ENCODE measurements at places on chromosomes 12 and 14. TPM values are rescaled to one million over a fixed set of nuclear protein-coding genes. Genes with fewer than 3 reads are reported as not detected.

DNA sequence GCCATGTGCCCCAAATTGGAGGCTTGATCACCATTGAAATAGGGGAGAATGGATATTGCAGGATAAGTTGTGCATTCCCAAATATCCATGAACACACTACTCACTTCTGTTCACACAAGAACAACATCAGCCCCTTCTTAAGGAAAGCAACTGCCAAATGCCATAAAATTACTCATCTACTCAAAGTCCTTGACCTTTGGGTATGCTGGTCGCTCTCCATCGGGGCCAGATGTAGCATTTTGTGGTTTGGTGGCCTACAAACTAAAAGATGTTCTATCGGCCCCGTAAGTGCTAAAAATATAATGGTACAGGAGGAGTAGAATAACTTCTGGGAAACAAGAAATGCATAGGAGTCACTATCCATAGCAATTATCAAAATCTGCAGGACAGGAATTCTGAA lies 362.6 kb downstream of the AEBP2 start:
- no peak for DNase-seq

DNA sequence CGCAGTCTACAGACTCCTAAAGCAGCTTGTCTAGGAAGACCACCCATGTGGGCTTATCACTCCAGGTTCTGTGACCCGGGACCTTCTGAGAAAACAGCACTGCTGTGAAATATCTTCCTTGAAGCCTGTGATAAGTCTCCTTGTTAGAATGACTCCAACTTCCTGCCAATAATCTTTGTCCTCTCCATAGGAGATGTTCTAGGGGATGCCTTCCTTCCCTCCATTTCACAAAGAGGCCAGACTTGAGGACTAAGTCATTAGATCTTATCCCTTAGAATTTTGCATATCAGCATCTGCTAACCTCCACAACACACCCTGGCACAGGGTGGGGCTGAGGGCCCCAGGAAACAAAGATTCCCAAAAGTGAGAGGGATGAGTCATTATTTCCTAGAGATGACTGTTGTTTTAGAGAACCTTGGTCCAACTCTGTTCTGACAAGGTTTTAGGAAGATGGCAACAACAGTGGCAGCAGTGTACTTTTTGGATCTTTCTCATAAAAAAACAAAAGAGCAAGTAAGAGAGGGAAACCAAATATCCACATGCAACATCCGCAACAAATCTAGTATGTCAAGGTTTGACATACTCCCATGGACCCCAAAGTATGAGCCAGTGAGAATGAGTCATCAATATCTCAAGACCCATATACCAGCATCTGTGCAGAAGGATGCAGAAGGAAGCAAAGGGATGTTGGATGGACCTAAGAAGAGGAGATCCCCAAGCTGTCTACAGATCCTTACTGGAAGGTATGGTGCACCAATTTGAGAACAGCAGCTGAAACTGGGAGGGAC lies 6.0 kb downstream of the LTB4R start:
- DNase-seq: no peak

L3HYPDH gene
- 79.4 TPM for total RNA-seq

DNA sequence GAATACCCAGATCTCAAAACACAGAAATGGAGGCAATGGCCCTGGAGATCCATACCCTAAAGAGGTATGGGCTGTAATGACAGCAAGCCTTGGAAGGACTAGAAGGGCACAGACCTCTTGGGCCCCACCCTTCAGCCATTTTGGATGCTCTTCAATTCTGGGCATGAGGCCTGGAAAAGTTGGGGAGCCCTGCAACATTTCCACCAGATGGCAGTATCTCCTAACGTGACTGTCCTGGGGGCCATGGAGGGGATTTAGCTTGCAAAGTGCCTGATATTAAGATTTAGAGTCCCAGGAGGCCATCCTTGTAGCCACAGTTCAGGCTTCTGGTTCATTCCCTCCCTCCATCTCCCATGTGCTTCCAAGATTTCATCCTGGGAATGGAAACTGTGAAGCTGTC lies 30.2 kb downstream of the KCNA5 start:
- no peak for DNase-seq

- DNase-seq: no peak
These were observed 28.2 kb upstream of the AMN1 start for GRCh38 chr12:31756977-31757420.

TBK1 gene
- 20.4 TPM for total RNA-seq

DNA sequence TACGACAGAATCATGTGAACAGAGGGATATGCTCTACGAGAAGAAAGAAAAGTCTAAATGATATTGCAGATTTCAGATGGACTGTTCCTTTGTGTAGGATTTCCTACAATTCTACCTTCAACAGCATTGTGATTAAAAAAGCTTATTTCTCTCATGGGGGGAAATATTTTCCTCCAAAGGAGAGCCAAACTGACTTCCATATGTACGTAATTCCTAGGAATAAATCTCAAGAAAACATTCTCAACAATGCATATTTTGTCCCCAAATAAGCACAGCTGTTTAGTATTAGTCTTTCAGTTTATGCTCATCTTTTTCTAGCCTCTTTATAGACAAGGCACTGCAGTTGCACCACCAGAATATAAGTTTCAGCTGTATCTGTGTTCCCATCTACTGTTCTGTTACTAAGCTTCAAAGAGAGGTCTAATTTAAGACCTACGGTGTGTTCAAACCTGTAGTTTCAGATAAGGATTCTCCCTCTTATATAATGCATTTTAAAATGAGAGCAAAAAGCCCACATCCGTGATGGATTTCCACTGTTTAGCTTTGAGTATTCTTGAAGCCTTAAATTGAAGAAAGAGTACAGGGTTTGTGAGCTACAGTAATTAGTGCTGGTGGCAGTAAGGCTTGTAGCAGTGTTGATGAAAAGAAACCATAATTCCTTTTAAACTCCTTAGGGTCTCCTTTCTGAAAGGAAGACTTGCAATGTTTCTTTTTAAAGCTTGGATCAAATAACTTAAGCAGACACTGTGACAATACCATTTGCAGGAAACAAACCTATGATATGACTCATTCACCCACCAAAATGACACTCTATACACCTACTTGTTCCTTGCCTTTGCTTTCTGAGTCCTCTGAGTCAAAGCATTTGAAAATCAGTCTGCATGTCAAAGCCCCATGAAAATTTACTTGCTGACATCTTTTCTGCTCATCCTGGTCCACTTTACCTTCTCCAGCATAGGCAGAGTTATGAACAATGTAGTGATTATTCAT lies 754.1 kb downstream of the NOVA1 start:
- DNase-seq: no peak

TRHDE gene
- 34.8 TPM for total RNA-seq

FANCM gene
- 4.5 TPM for total RNA-seq

FAM222A gene
- not detected for total RNA-seq

BCL2L14 gene
- total RNA-seq: not detected

DNA sequence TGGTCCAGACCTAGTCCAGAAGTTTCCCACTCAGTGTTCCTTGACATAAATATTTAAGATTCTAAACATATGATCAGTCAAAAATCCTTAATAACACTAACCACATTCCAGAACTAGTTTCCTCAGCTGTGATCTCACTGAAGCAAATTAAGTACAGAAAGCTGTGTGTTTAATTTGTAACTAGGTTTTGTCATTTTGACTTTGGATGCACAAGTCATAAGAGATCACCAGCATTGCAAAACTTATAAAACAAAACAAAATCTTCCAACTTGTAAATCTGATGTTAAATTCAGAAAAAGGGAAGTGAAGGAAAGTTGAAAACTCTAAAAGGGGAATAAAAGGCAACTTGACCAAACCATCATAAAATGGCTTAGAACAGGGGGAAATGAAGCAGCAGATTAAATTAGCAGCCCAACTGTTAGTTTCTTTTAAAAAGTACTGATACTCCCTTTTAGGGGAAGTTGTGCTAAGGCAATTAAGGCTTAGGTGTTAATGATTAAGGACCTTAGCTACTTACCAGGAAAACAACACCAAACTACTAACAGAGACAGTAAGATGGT lies 56.6 kb downstream of the SH2B3 start:
- no peak for DNase-seq

GRCh38 chr12:130859161-130859560 lies 12.7 kb upstream of the RAN start:
- no peak for DNase-seq

TSPAN8 gene
- total RNA-seq: 13.4 TPM

DNA sequence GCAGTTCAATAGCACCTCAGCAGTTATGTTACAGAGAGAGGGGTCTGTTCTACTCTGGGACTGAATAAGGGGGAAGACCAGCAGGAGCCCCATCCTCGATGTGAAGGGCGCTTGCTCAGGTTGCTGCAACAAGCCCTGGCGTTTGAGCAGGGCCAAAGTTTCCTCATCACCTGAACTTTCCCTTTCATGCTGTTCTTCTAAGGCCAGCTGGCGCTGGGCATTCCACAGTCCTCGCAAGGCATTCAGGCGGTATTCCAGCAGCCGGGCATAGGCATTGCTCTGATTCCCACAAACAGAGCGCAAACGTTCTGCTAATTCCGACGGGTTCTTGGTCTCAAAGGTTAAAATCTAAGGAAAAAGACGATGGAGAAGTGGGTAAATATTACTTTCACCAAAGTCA lies 62.8 kb downstream of the HECTD4 start:
- no peak for DNase-seq

IL25 gene
- not detected for total RNA-seq

DNA sequence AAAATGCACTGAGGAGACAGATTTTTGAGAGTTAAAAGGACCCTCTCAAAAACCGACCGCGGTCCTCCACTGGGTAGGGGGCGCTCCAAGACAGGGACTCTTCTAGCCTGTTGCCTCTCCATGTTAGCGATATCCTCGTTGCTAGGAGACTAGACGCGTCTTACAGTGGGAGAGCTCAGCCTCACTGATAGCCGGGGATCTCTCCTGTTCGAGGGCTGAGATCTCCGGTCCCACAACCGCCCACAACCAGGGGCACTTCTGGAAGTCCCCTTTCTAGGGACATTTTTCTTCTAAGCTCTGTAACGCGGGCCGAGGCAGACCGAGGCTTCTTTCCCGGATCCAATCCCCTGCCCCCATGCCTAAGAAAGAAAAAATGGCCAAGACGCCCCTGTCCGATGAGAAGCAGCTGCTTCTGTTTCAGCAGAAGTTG lies 21.3 kb downstream of the FKBP11 start:
- DNase-seq: peak; percentile 58

- DNase-seq: no peak
These were observed 862 bp downstream of the PIP4K2C start for GRCh38 chr12:57591782-57592325.

C1RL gene
- 99.7 TPM for total RNA-seq

GRCh38 chr12:91213-91612 lies 24.6 kb downstream of the IQSEC3 start:
- no peak for DNase-seq

DNA sequence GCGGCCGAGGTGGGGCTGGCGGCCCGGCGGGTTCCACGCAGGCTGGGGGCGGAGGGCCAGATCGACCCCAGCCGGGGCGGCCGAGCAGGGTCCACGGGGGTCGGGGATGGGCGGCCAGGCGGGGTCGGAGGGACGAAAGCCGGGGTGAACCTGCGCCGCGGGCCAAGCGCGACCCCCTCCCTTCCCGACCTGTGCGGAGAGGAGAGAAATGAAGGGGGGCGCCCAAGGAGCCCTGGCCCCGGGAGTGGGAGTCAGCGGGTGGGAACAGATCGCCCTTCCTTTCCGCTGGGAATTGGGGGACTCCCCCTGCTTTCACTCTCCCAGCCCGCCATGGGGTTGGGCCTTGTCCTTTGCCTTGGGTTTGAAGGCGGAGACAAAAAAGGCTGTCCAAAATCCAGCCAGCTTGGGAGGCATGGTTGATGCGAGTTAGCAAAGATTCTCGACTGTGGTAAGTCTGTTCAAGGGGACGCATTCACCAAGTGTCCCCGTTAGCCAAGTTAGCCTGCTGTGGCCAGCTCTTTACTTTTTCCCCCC lies 559 bp upstream of the CKAP4 start:
- DNase-seq: peak; percentile 56

DNA sequence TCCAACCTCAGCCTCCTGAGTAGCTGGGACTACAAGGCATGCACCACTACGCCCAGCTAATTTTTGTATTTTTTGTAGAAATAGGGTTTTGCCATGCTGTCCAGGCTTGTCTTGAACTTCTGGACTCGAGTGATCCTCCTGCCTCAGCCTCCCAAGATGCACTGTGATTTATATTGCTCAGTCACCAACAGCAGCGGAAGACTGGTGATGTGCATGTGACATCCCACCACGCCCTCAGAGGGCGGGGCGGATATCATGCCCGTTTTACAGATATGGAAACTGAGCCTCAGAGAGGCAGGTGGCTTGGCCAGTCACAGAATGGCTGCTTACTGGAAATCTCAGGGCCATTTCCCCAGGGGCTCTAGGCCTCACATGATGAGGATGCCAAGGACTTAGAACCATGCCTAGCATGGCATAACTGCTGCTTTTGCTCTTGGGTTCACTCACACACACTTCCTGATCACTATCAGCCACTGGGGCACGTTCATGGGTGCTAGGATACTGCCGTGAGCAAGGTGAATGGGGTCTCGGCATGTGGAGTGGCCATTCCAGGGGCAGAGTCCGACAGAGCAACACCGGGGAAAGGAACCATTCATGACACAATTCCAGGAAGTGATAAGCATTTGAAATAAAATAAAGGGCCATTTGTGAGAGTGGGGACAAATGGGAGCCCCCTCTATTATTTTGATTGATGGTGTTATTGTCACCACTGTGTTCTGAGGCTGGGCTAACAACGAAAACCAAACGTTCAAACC lies 31.9 kb downstream of the RBM19 start:
- DNase-seq: no peak

DNA sequence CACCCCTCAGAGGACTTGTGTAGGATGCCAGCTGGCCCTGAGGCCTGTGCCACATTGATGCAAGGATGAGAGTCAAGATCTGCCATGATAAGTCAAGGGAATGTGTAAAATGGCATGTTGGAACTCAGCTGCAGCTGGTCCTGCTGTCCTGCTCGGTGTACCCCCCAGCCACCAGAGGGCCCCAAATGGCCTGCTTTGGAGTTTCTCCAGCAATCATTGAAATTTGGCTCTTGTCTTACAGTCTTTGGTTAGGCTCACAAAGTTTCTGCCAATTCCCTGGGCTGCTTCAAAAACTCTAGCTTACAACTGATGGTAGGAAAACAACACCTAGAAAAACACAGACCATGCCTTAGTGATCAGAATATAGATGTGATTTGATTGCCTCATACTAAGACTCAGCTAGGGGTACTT lies 76.8 kb downstream of the HSD17B6 start:
- no peak for DNase-seq

GRCh38 chr12:14951851-14952250 lies 9.6 kb downstream of the ARHGDIB start:
- DNase-seq: no peak

- DNase-seq: no peak
These were observed 12.8 kb downstream of the MYL2 start for GRCh38 chr12:110907583-110907982.

- DNase-seq: no peak
These were observed 16.0 kb upstream of the FOS start for GRCh38 chr14:75262641-75263040.

GRCh38 chr12:7321624-7322023 lies 17.8 kb downstream of the ACSM4 start:
- no peak for DNase-seq

TEP1 gene
- total RNA-seq: 38.8 TPM

- DNase-seq: no peak
These were observed 32.6 kb upstream of the HIF1A start for GRCh38 chr14:61662437-61663311.

USP30 gene
- total RNA-seq: 18.0 TPM

Measured in omental fat pad (tissue), 4 donors.